Stimulated activated CD8-positive, alpha-beta memory T cell treated with anti-CD3 and anti-CD28 coated beads, Interleukin-7, amount 100 ng/mL, for 24 hours (primary cell): ENCODE measurements at places on chromosomes 3 and 15.

DNA sequence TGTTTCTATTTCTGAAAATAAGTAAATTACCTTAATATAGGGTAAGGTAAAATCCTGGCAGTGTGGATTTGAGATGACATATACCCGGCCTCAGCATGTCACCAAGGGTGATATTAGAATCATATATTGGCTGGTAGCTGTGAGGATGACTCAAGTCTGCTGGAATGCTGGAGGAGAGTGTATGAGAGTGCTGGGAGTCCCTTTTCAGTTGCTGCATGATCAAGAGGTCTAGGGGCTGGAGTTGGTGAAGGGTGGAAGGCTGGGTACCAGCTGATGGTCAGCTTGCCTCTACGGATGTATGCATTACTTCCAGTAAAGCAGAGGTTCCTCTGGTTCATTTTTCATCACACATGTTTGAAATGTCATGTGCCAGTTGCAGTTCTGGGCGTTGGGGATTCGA lies 40.6 kb downstream of the SLC25A26 start:
- no peak for DNase-seq

DNA sequence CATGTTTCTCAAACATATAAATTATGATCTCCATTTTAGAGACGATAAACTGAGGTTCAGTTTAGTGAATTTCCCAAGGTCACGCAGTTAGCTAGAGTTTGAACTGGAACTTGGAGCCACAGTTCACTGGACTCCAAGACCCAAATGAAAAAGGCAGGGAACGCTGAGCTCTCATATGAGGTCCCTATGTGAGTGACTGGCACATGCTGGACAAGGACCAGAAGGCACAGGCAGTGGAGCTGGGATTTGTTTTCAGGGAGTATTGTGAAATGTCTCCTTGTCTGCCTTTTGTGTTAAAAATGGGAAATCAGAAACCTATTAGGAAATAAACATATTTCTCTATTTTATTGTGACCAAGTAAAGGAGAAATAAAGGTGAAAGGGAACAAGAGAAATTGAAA lies 63.5 kb downstream of the MESD start:
- no peak for DNase-seq

GRCh38 chr3:64021922-64022321 lies 1.4 kb downstream of the PSMD6 start:
- no peak for DNase-seq

- no peak for DNase-seq
Measured at GRCh38 chr3:170355738-170356595, 1.5 kb upstream of the SKIL start.

GRCh38 chr3:48273594-48274211 lies 32.8 kb downstream of the ZNF589 start:
- peak; percentile 4 for DNase-seq

DNA sequence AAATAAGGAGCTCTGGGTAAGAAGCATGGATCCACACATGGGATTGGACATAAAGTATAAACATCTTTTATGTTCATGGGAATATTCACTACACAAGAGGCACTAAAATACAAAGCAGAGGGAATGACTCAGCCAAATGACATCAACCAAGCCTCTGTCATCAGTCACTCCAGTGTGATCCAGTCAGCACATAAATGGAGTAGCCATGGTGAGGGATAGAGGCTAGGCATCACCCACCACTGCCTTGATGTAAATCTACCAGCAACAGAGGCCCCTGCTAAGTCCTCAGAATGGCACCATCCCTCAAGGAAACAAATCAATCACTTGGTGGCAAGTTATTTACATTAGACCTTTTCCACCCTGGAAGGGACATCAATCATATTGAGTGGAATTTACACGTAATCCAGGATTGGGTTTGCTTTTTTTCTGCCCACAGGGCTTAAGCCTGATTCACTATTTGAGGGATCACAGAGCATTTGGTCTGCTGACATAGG lies 27.2 kb downstream of the VEPH1 start:
- no peak for DNase-seq

- DNase-seq = no peak
Measured at GRCh38 chr3:2595486-2595885, 496.8 kb downstream of the CNTN4 start.

GRCh38 chr15:94749811-94750617 lies 518.7 kb downstream of the MCTP2 start:
- no peak for DNase-seq

DNA sequence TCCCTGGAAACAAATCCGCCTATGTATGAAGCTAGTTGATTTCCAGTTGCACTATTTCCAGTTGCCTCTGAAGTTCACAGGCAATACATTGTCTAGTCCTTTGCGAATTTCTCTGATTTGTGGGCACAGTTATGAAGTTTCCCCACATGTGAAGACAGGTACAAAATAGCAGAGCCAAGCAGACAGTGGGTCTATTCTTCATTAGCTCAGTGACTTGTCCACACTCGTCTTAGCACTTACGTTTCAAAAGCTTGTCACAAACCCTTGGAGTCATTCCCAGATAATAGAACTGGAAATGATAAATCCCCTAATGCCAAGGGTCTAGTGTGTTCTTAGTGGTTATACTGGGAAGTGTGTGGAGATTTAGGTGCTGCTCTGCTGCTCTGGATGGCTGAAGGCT lies 14.5 kb downstream of the SRPRB start:
- DNase-seq = no peak

DNA sequence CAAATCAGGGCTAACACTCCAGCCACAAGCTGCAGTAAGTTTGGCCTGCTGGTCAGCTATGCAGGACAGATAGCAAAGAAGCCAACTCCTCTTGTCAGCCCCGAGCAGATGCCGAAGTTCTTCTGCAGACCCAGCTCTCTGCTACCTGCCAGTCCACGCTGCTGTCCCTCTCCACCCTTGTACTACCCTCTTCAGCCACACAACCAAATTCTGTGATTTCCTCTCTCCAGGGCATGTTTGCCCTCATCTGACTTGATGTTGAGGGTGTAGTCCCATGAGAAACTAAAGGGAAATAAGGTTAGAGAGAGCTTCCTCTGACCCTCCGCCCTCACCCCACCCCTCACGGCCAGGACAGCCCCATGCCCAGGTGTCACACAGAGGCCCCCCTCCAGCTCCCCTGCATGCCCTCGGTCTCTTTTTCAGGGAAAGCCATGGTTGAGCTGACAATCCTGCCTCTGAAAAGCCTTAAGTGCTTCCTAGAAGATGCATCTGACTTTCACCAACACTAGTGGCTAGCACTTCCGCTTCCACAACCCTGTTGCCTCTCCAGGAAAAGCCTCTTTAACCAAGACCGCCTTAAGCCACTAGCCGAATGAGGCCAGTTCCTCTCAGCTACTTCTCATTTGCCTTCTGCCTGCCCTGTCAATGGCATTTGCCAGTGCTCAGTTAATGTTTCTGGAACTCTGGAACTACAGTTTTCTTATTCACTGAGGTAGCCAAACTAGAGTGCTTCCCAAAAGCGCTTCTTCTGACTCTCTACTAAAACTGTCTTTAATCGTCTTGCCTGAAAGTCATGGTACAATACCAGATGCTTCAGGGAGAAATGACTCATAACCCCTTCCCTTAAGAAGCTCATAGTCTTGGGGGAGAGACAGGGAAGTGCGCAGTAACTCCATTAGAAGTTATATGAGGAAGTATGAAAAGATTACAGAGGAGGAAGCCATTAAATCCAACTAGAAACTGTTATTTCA lies 300.4 kb upstream of the STT3B start:
- DNase-seq = no peak

DNA sequence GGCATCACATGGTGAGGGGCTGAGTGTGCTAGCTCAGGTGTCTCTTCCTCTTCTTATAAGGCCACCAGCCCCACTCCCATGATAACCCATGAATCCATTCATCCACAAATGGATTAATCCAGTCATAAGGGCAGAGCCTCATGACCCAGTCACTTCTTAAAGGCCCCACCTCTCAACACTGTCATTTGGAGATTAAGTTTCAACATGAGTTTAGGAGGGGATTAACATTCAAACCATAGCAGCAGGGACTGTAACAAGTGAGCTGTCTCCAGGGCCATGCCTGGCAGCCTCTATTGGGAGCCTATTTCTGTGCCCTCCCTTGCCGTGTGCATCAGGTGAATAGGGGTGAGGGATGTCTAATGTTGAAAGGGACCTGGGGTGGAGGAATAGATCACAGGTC lies 77.5 kb downstream of the CHRD start:
- no peak for DNase-seq

GRCh38 chr3:70064194-70064779 lies 64.8 kb downstream of the SAMMSON start:
- no peak for DNase-seq

DNA sequence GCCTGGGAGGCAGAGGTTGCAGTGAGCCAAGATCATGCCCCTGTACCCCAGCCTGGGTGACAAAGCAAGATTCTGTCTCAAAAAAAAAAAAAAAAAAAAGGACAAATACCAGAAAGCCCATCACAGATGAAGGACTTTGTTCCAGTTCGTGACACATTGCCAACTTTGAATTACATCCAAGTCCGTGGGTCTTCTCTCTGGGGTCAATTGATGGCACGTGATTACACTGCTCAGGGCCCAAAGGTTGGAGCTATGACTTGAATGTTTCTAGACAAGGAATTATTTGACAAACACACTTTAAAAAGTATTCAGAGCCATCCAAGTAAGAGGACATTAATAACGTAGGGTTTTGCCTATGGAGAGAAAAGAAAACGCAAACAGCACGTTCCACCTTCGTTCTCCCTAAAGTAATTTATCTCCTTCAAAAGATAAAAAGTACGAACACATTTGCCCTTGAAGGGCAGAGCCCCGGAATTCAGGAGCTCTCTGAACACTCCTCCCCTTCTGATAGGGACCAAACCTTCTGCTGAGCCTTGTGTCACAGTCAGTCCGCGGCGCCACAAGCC lies 31.3 kb upstream of the ST3GAL6 start:
- no peak for DNase-seq

- no peak for DNase-seq
Measured at GRCh38 chr15:38638811-38639210, 74.2 kb upstream of the RASGRP1 start.

DNA sequence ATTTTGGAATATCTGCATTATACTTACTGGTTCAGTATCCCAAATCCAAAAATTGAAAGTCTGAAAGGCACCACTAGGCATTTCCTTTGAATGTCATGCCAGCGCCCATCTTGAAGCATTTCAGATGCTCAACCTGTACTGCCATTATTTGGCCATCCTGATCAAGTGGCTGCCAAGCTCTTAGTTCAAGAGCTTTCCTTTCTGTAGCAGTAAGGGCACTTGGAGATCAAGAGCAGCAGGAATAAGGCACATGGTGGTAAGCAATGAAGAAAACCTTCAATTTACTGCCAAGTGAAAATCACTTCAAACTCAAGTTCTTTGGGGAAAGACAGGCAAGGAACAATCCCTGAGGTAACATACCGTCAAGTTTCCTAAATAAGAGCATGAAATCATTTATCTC lies 10.0 kb downstream of the RHOA start:
- DNase-seq = no peak

- no peak for DNase-seq
Measured at GRCh38 chr3:157030712-157031111, 129.2 kb downstream of the CCNL1 start.
